ENCODE measurements at places on chromosomes 6 and 20.
A peak's percentile ranks its signal among the peaks of the same experiment; 100 is the strongest.

DNA sequence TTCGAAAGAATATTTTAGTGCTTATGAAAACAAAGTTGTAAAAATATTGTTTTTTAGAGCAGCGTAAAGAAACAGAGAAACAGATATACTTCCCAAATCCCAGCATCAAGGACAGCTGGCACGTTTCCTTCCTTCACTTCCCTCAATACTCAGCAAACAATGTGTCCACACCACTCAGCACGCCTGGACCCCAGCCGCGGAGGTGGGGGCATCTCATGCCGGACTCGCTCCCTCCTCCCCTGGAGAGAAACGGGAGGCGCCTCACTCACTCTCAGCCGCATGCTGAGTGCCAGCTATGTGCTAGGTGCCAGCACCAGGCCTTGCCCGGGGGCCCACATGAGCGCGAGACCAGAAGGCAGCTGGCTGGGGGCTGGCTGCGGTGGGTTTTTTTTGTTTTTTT lies 34.7 kb downstream of the SLC2A4RG start:
- H3K27me3 ChIP-seq: no peaks in the 10 kb centered on the region
- H3K4me3 ChIP-seq: no peak overlapping the region
- no peak overlapping the region for H3K27ac ChIP-seq
- H3K36me3 ChIP-seq: no peaks in the 10 kb centered on the region

DNA sequence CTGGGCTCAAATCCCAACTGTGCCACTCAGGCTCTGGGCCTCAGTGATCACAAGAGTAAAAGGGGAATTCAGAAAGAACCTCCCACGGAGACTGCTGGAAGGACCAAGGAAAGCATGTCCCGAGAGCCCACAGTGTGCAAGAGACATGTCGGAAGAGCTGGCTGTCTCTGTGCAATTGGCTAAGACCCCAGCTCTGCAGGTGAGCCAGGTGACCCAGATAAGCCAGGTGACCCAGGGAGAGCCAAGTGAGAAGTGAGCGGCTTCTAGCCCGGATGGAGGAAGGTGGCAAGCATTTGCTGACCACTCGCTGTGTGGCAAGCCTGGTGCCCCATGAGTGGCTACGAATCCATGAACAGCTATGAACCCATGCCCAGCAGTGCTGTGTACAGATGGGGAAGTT lies 59.1 kb downstream of the RIPOR3 start:
- no peak overlapping the region for H3K4me3 ChIP-seq
- peaks cover 4% of the 10 kb centered on the region for H3K27me3 ChIP-seq
- no peaks in the 10 kb centered on the region for H3K36me3 ChIP-seq
- no peak for DNase-seq
- H3K4me1 ChIP-seq: no peaks in the 10 kb centered on the region
- no peak overlapping the region for H3K27ac ChIP-seq

DNA sequence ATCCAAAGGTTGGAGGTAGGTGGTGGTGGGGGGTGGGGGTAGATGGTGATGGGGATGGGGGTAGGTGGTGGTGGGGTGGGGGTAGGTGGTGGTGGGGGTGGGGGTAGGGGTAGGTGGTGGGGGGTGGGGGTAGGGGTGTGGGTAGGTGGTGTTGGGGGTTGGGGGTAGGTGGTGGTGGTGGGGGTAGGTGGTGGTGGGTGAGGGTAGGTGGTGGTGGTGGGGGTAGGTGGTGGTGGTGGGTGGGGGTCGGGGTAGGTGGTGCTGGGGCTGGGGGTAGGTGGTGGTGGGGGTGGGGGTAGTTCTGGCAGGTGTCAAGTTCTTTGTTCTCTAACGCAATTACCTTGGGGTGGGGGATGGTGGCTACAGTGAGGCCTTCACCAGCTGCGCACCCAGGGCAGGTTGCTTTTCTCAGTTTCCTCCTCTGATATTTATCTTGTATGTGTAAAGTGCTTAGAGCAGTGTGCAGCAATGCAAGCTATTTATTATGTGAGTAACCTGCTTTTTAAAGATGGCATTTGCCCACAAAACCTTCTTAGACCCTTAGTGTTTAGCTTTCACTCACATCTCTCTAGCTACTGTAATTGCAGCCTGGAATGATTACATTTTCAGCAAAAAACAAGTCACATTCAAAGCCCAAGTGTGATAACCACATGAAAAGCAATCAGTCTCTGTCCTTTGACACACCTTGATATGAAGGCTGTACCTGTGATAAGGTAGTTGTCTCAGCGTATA lies 8.2 kb upstream of the CCDC167 start:
- peak; percentile 49 for DNase-seq
- peak overlapping the region; percentile 49 for H3K27ac ChIP-seq
- H3K4me3 ChIP-seq: peak overlapping the region; percentile 13

DNA sequence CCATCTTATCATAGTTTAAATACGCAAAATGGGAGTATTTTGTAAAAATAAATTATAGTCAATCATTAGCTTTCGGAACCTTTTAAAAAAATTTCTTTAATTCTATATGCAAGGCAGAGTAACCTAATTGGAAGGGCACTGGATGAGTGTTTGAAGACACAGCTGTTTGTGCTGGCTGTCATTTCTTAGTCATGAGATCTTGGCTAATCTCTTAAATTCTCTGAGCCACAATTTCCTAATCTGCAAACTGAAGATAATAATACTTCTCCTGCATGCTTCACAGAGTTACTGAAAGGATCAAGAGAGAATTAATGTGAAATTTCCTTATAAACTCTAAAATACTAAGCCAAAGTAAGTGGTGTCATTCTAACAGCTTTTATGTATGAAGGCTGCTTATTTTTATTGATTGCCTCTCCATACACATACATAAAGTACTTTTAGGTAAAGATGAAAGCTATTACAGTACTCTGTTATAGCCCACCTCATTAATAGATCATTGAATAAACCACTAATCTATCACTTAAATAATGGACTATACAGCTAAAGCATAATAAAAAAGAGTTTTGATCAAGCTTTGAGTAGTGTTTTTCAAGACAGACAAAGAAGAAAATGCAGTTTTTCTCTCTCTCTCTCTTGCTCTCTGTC lies 383.7 kb upstream of the IRAK1BP1 start:
- no peak for DNase-seq
- no peaks in the 10 kb centered on the region for H3K27me3 ChIP-seq
- H3K27ac ChIP-seq: no peak overlapping the region
- H3K4me1 ChIP-seq: no peaks in the 10 kb centered on the region

GRCh38 chr20:13422637-13423036 lies 201.6 kb downstream of the ISM1 start:
- no peak for DNase-seq
- no peaks in the 10 kb centered on the region for H3K27me3 ChIP-seq
- H3K27ac ChIP-seq: no peak overlapping the region
- H3K36me3 ChIP-seq: no peaks in the 10 kb centered on the region
- H3K4me3 ChIP-seq: no peak overlapping the region

All from T-helper 2 cell treated with Interferon-gamma antibody and Interleukin-4, amounts not matched to agents 5 μg/mL and 100 μg/mL, for 36 hours (primary cell).